ENCODE measurements at places on chromosomes 6 and 20. TPM values are rescaled to one million over a fixed set of nuclear protein-coding genes. Genes with fewer than 3 reads are reported as not detected.

- DNase-seq: no peak
These were observed 48.2 kb upstream of the BEND6 start for GRCh38 chr6:56906752-56907151.

GRCh38 chr6:70119218-70119835 lies 183.6 kb downstream of the COL9A1 start:
- no peak for DNase-seq

DNA sequence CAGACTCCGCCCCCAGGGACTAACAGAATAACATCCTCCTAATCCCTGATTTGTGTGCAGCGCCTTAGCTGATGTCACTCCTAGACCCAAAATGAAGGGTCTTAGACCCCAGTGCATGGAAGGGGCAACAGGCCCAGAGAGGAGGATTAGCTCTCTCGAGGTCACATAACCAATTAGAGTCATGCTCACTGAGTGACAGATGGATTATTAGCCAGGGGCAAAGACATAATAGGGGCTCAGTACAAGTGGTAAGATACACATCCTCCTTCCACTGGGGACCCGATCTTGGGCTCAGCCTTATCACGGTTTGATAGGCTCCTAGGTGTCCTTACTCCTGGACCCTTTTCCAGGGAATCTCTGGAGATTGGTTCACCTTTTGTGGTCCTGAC lies 858 bp downstream of the TP53INP2 start:
- no peak for DNase-seq

- DNase-seq: no peak
These were observed 230.8 kb downstream of the TFAP2B start for GRCh38 chr6:51049288-51049982.

Gene NEDD9
- total RNA-seq: 107 TPM

DNA sequence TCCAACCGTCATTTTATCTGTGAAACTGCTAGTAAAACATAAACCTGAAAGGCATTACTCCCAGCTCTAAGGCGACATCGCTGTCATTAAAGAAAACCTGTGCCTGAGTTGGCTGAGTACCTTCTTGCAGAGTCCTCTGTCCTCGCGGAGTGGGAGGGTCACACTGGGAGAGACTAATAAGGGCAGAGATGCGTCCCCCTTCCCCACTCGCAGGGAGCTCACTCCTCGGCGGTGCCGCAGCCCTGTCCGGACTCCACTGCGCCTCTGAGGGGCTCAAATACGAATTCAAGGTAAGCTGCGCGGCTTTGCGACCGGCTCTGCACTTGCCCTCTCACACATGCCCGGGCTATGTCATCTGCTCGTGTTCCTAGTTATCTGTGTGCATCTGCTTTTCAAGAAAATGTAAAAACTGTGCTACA lies at the start of gene COL19A1:
Gene COL19A1 (plus strand): TSS at position 206 of the 419 bp plus-strand sequence. CDS start 13,012 bp downstream, outside the sequence.
- no peak for DNase-seq

Gene VARS2
- total RNA-seq: 23.5 TPM

Gene GSTA2
- not detected for total RNA-seq

Gene ELOVL2
- 0.10 TPM for total RNA-seq

Gene ZMYND8
- 23.1 TPM for total RNA-seq

Gene EMILIN3
- not detected for total RNA-seq

Gene TP53INP2
- total RNA-seq: 16.8 TPM

Gene KCNQ2
- total RNA-seq: not detected

GRCh38 chr6:11712760-11713159 lies 65.8 kb downstream of the ADTRP start:
- DNase-seq: no peak

- DNase-seq: no peak
These were observed 9.2 kb downstream of the TGM3 start for GRCh38 chr20:2305029-2305428.

Gene FAM83C
- not detected for total RNA-seq

Gene MEI4
- not detected for total RNA-seq

Gene GPLD1
- total RNA-seq: 11.0 TPM

- no peak for DNase-seq
These were observed 241.8 kb downstream of the BCKDHB start for GRCh38 chr6:80348263-80348662.

DNA sequence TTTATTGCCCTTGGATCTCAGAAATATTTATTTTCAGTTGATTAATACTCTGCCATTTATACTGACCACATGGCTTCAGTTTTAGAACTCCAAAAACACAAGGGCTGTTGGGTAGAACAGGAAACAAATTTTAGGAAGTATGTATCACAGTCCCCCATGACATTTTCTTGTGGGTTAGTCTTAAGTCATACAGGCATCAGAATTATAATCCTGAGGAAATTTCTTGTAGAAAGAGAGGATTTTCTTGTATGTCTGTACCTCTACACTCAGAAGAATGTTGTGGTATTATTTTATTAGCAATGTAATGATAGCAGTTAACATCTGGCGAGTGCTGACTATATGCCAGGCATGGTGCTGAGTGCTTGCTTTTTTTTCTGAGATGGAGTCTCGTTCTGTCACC lies 302.9 kb downstream of the CLIC5 start:
- no peak for DNase-seq

Gene PPP1R18
- total RNA-seq: 87.0 TPM

Gene FAM217A
- total RNA-seq: not detected

DNA sequence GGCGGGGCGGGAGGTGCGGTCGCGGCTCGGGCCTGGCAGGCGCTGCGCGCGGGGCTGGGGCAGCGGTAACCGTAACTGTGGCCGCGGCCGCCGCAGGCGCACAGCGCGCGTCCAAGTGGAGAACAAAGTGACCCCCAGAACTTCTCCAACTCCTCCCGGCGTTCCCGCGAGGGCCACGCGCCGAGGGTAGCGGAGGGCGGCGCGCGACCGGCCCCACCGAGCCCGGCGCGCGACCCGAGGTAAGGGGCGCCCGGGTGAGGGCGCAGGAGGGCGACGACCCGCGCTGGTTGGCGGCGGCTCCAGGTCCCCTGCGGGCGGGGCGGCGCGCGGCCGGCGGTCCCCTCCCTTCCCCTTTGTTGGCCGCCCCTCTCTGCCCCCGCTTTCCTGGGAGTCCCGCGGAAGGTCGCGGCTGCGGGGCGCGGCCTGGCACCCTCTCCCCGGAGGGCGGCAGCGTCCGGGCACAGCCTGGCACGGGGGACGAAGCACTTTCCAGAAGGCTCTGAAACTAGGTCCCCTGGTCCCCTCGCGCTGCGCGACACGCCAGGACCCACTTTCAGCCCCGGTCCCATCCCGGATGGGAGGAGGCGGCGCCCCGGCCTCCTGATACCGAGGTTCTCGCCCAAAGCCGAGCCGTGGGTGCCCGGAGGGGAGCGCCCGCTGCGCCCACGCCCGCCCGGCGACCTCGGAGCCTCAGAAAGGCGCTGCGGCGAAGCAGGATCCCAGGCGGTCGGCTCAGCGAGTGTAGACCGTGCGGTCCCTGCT lies at the start of gene TIAM2:
Gene TIAM2 (plus strand): TSS at position 62 of the 762 bp plus-strand sequence. CDS start 133,909 bp downstream, outside the sequence.
- no peak for DNase-seq

Gene DLK2
- total RNA-seq: not detected

Gene ZNF334
- total RNA-seq: 0.90 TPM

DNA sequence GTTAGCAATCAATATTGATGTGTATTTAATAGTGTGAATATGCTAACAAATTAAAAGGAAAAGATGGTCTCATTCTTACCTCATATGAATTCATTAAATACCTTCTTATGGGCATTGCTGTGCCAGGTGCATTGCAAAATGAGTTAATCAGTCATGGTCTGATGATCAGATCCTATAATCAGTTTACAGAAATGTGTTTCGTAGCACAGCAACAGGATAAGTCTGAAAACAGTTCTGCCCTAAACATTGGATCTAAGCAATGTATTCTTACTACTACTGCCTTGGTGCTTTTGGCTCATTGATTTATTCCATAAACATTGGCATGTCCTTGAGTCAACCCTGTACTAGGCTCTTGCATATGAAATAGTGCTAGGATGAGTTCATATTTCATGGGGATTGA lies 417.0 kb upstream of the JAG1 start:
- no peak for DNase-seq

DNA sequence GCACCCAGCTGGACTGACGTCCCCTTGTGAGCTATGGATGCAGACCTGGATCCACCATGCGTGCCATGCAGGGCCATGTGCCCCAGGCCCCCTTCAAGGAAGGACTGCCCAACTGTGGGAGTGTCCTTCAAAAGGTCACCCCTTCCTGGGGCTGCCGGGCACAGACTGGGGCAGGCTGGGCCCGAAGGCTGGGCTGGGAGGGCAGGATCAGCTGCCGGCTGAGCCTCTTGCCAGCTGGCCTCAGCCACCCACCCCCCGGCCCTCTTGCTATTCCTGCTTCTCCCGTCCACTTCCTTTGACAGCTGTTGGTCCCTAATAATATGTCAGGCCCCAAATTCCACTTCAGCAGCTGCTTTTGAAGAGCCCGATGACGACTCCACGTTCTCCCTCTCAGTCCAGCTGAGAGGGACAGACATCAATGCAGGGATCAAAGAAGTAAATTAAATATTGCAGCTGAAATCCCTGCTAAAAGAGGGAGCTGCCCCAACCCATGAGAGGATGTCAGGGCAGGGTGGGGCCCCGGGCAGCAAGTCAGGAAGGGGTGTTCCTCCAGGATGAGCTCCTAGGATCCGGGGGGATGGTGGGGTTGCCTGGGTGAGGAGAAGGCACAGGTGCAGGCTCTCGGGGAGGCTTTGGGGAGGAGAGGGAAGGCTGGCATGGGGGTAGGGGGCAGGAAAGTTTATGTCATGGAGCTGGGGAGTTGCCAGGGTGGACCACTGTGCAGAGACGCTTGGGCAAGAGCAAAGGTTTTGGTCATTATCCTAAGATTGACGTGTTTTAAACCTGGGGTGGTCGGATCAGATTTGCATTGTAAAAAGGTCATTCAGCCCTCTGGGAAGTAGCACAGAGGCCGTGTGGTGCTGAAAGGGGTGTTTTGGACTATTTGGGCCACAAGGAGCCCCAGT lies 185.0 kb downstream of the ANKRD60 start:
- no peak for DNase-seq

Gene BPIFB2
- total RNA-seq: not detected

DNA sequence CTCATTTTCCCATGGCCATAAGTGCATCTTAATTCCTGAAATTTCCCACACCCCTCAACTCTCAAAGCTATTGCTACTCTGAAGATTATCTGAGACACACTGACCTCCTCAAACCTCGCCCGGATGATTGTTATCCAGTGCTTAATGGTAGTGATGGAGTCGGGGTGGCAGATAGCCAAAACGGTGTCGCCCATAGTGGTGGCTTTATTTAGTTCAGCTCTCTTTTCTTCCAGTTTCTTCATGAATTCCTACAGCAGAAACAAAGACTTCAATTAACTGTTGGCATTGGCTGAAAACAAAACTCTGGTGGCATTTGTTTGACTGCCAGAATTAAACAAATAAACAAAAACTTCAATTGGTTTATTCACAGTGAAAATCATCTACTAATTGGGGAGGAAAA lies 165.4 kb downstream of the DST start:
- DNase-seq: no peak

DNA sequence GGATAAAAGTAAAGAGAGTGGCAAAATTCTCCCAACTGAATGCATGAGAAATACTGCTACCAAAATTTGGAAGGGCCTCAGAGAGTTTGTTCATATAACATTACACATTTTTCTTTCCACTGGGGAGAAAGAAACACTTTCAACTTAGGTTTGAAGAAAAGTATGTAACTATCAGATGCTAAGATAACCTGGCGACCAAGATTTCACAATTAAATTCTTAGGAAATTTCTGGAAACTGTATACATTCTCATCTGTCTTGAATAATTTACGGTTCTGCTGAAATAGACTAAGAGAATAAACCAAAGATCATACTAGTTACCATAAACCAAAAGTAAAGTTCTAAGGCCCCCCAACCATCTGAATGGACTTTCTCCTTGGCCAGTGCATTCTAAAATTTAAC lies 413.0 kb upstream of the RUNX2 start:
- DNase-seq: no peak

DNA sequence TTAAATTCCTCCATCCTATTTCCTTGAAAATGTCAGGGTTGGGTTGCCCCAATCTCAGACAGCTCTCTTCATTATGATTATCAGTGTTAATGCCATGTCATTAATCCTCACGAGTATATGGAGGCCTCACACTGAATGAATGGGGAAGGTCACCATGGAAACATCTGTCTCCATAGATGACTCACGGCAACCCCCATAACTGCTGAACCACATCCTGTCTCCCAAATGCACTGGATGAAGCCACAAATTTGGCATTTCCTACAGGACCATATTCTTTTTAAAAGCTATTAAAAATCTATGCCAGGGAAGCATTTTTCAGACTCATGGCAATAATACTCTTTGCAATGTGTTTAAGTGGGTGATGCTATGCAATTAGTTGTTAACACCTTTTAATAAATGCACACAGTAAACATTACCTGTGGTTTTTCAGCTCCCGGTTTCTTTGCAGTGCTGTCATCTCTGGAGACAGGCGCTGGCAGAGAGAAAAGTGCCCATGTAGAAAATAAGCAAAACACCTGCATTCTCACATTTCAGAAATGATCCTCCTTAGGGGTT lies 80.1 kb upstream of the PTPRK start:
- no peak for DNase-seq

GRCh38 chr20:8401556-8401955 lies 269.5 kb downstream of the PLCB1 start:
- DNase-seq: no peak

Gene SCAF8
- total RNA-seq: 33.3 TPM

Gene PNLDC1
- total RNA-seq: not detected

- DNase-seq: no peak
These were observed 4.8 kb upstream of the PRPH2 start for GRCh38 chr6:42727087-42727611.

Gene SLC32A1
- not detected for total RNA-seq

DNA sequence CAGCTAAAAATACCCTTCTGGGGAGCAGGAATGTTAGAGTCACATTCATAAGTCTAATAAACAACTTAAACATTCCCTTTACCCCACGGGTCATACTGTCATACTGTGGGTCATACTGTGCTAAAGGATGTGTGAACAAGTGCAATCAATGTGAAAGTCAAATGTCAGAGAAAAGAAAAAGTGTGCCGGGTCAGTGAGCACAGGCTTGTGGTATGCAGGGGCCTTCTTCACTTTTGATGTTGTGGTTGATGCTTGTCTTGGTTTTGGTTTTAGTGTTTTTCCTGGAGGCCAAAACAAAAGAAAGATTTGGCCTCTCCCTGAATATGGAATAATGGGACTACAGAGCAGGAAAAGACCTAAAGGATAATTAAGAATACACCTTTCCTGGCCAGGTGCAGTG lies 267.9 kb upstream of the PLN start:
- no peak for DNase-seq

- DNase-seq: no peak
These were observed 46.2 kb upstream of the ZNF217 start for GRCh38 chr20:53639647-53640440.

GRCh38 chr6:5398530-5398929 lies 137.2 kb downstream of the FARS2 start:
- DNase-seq: no peak

- no peak for DNase-seq
These were observed 53.8 kb upstream of the NRSN1 start for GRCh38 chr6:24072038-24072746.

Gene CASS4
- total RNA-seq: 3.1 TPM

DNA sequence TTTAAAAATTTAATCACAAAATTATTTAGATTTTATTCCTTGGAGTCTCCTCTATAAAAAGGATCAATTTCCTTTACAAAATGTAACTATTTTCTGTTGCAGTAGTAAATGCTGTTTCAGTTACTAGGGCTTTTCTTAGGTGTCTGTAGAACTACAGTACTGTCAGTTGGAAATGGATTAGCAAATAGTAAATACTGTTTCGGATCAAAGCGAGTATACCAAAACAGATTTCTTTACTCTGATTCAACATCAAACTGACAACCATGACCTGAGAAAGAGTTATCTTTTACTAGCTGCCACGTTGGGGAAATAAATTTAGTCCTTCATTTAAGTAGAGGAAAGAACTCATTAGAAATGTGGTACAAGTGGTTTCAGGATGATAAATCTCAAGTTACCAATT lies 172.5 kb downstream of the HS3ST5 start:
- DNase-seq: no peak

GRCh38 chr20:30922129-30922528 lies 335.3 kb upstream of the DEFB115 start:
- DNase-seq: no peak

Gene THBS2
- total RNA-seq: 270 TPM
